ENCODE measurements at places on chromosomes 5 and 9.

DNA sequence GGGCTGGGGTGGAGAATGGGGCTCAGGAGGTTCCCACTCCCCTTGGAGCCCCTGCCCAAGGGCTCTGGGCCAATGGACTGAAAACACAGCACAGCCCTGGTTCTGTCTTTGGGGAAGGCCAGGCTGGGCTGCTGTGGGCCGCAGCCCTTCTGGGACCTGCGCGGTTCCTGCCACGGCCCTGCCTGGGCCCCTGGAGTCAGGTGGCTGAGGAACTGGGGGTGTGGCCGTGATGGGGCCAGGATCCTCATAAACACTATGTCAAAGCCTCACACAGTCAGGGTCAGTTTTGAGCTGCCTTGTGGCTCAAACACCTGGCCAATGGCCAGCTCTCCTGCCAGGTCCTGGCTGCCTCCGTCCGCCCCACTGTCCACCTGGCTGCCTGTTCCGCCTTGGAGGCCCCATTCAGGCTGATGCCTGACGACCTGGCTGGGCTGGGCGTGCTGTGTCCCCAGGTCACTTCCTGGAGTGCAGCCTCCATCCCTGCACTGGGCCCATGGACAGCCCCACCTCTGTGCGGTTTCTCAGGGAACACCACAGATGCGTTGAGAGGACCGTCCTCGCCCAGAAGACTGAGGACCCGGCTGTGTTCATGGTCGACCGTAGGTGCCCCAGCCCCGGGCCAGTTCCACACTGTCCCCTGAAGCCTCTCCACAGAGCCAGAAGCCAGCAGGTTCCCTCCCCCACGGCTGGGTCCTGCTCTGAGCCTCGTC lies 27.5 kb downstream of the PAEP start:
- no peak for DNase-seq

- DNase-seq = no peak
Observed at GRCh38 chr5:51194671-51195070, 188.6 kb upstream of the ISL1 start.

DNA sequence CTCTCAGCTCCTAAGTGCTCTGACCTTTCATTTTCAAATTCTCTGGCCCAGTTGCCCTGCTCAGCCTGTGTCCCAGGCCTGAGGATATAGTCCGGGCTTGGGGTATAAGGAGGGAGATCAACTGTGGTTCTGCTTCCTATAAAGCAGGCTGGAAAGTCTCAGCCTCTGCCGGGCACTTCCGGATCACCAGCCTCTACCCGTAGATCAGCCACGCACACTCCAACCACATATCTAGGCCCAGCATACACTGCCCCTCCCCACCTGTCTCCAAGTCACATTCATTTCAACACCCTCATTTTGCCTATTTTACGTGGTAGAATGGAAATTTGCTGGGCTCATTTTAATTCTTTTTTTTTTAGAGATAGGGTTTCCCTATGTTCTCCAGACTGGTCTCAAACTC lies 3.1 kb downstream of the ZER1 start:
- no peak for DNase-seq

DNA sequence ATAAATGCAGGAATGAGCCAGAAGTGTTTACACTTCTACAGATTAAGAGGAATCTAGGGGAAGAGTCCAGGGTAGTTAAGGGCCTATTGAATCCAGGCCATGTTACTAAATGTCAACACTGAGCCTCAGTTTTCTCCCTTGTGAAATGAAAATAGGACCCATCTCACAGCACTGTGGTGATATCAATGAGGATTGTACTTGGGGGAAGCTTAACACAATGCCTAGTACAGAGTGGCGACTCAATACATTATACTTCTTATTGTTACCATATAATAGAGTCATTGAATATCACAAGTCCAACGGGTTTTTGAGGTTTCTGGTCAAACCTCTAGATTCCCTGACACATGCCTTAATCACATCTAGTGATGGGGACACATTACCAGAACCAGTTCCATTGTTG lies 4.6 kb downstream of the TRUB2 start:
- no peak for DNase-seq

DNA sequence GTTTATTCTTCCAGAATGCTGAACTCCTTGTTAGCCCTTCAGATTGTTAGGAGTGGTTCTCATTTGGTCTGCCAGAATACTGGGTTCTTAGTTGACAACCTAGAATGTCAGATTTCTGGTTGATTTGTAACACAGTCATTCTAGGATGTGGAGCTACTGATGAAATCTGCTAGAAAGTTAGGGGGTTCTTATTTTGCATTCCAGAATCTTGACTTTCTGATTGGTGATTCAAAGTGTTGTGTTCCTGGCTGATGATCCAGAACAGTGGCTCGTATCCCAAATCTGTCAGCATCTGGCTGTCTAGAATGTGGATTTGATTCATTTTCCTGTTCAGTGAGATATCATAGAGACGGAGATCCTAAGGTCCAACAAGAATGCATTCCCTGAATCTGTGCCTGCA lies 21.9 kb downstream of the PTGS1 start:
- DNase-seq = no peak

DNA sequence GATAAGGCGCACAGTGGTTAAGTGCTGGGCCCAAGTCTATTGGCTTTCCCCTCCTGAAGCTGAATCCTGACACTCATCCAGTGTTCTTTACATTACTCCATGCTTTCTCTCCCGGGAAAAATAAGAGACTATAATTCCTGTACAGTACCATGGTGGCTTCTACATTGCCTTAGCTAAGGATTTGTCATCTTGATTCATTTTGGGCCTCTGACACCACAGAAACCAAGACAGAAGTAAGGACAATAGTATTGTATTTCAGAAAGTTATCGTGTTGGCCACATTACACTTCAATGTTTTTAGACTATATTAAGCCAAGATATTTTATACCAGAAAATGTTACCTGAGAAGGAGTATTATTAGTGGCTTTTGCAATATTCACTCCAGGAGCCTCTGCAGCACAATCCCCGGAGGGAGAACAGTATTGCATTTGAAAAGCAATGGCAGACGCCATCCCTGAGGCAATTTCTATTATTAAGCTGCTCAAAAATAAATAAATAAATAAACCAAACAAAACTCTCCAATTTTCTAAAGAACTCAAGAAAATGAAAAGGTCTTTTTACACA lies 267.9 kb downstream of the ENC1 start:
- no peak for DNase-seq

DNA sequence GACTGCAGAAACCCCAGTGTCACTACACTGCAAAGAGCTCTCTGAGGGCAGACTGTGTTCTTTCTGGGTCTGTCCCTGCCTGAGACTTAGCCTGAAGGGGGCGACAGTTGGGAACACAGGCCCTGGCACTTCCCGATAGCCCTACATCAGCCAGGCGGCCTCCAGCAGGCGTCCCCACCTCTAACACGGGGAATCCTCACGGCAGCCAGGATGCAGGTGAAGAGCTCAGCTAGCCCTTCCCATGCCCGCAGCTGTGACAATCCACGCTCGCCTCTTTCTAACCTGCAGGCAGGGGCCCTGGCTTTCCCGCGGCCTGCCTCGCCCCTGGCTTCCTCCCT lies 5.9 kb downstream of the MED22 start:
- DNase-seq = no peak

GRCh38 chr5:43305948-43306565 lies 7.2 kb downstream of the HMGCS1 start:
- no peak for DNase-seq

GRCh38 chr9:21624675-21625644 lies 142.8 kb upstream of the IFNE start:
- no peak for DNase-seq

- DNase-seq = no peak
Observed at GRCh38 chr9:124209279-124209678, 48.5 kb upstream of the NEK6 start.

DNA sequence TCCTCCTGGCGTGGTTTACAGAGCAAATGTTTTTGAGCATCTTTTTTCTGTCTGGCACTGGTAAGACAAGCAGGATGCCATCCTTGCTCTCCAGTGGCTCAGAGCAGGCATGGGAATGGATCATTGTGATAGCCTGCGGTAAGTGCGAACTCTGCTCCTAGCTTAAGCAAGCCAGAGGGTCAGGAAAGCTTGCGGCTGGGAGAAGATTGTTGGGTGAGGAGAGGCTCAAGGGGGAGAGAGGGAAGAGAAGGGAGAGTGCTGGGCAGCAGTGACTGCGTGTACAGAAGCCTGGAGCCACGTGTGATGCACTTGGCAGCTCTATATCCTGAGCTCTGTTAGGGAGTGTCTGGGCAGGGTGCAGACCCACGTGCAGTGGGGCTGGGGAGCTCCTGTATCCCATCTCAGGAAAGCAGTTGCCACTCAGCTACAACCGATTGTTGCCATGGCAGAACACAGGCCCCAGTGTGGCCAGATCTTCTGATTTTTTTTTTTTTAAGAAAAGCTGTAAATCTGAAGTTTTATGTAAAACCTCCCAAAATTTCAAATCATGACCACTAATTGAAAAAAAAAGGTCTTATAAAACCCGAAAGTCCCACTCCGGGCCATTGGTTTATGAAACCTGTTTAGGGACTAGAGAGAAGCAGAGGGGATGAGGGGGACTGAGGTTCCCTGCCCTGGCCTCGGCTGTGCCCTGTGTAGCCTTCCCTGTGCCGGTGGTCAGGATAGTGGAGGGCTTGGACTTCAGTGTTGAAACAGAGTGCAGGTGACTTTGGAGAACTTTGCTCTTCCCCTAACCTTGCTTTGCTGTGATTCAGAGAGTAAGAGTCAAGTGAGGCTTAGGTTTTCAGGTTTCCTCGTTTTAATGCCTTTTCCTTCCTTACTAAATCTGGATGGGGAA lies 67.3 kb downstream of the ZNF618 start:
- no peak for DNase-seq

- DNase-seq = no peak
Observed at GRCh38 chr5:103785569-103785968, 223.0 kb upstream of the NUDT12 start.

DNA sequence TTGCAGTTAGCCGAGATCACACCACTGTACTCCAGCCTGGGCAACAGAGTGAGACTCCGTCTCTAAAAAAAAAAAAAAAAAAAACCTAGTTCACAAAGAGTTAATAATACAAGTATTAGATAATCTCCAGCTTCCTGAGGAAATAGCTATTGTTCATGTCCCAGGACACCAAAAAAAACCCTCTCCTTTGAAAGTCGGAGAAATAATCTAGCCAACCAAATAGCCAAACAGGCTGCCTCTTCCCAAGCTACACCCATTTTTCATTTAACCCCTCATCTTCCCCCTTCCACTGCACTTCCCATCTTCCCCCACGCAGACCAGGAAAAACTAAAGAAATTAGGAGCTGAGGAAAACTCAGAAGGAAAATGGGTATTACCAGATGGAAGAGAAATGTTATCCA lies 23.6 kb downstream of the CNOT8 start:
- DNase-seq = no peak

GRCh38 chr9:126205265-126205664 lies 121.4 kb upstream of the MVB12B start:
- DNase-seq = no peak

DNA sequence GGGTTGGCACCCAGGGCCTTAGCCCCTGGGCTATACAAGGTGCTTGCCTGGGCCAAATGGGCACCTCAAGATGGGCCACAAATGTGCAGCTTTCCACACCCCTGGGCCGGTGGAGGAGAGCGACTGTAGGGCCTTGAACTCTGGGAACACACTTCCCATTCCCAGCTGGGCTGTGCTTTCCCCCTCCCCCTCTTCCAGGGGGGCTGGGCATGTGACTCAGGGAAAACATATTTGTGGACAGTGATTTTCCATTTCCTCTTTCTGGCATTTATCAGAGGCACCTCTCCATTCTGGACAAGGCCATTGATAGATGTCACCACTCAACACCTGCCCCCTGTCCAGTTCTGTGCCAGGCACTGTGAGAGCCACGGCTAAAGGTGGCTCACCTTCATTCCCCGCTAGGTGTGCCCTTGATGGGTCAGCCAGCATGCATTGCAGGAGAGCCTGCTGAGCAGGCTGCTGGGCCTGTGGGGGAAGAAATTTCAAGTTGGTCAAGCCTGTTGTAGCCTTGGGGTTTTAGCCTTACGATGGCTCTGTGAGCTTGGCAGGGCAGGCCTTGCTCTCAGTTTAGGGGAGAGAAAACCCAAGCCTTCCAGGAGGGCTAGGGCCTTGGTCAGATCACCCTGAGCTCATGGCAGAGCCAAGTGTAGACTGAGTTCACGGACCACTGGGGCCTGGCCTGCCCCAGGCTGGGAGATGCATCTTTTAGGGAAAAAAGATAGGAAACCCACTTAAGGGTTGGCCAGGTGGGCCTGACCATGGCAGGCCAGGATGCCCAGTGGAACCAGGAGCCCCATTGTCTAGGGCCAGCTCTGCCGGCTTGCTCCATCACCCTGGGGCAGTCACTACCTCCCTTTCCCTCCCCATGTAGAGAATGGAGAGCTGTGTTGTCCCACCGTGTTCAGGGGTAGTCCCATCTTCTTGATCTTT lies 113.9 kb downstream of the DAB2IP start:
- no peak for DNase-seq

DNA sequence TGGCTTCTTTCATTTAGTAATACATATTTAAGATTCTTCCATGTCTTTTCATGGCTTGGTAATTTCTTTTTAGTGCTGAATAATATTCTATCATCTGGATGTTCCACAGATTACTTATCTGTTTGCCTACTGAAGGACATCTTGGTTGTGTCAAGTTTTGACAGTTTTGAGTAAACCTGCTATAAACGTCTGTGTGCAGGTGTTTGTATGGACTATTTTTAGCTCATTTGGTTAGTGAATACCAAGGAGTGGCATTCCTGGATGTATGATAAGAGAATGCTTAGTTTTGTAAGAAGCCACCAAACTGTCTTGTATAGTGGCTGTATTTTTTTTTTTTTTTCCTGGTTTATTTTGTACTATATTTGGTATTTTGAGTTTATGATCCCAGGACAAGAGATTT lies 38.4 kb downstream of the PRRC1 start:
- DNase-seq = no peak

GRCh38 chr5:172683264-172683644 lies 42.2 kb downstream of the NEURL1B start:
- no peak for DNase-seq

DNA sequence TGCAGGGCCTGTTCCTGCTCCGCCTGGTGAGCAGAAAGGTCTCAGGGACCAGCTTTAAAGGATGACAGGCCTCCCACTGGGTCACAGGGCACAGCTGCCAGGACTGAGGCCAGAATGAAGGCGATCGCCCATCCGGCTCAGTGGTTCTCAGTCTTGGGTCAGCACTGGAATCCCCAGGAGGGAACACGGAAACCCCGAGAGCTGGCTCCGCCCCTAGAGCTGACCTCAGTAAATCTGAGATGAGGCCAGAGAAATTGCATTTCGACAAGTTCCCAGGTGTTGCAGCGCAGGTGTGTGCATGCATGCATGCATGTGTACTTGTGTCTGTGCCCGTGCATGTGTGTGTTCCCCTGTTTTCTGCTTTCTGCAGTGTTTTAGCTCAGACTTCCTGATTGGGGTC lies 47.2 kb upstream of the KCNMB1 start:
- DNase-seq = no peak

DNA sequence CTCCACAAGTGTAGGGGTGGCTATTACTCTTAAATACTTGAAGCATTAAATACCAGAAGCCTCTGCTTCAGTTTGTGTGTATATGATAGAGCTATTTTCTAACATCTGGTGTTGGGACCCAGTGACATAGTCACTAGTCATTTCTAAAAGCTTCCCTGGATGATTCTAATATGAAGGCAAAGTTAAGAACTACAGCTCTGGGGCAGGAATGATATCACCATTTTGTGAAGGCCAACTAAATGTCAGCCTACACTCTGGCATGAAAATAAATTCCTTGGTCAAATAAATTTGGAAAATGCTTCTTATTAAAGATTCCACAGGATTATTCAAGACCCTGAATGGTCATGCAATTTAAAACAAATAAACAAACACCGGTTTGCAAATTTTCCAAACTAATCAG lies 197.7 kb downstream of the PLK2 start:
- DNase-seq = no peak

GRCh38 chr5:57635146-57635777 lies 152.7 kb upstream of the ACTBL2 start:
- DNase-seq = no peak

Measured in nucleus accumbens (tissue), 56 donors.